ENCODE measurements at places on chromosomes 4 and X.

DNA sequence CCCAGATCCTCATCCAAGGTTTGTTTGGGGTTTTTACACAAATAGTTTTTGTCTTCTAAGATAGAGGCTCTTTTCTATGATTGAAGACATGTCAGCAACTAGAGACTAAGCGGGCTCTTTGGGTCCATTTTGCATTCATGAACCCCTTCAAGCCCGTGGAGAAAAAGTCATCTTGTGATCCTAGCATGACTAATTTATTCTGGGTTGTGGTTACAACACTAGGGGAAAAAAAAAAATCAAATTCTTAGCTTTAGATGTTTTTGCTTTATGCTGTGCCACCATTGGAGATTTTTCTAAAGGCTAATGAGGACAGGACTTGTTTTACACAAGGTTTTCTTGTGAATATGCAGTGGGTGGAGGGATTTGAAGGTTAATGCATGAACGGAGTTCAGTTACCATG, 440.0 kb downstream of the PCDH7 start:
- DNase-seq, result no peak

- no peak for DNase-seq
Observed at GRCh38 chr4:87060957-87061356, 126.1 kb downstream of the AFF1 start.

- peak; percentile 38 for DNase-seq
Observed at GRCh38 chr4:87009095-87009648, 74.4 kb downstream of the AFF1 start.

- DNase-seq, result no peak
Observed at GRCh38 chr4:150722908-150723362, 141.0 kb downstream of the MAB21L2 start.

DNA sequence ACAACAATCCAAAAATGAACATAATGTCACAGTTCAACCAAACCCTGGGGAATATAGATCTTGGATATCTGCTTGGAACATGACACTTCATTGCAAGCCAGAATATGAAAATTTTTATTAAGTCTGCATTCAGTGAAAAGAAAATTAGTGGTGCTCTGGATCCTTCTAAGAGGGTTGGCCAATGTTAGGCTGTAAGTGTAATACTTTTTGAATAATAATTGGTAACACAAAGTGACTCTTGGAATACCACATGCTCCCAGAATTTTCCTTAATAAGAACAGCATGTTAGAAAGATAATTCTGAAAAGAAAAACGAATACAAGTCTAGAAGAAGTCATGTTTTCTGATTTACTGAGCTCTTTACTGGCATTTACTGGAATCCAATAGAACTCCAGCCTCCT, 175.8 kb downstream of the RASL11B start:
- no peak for DNase-seq

DNA sequence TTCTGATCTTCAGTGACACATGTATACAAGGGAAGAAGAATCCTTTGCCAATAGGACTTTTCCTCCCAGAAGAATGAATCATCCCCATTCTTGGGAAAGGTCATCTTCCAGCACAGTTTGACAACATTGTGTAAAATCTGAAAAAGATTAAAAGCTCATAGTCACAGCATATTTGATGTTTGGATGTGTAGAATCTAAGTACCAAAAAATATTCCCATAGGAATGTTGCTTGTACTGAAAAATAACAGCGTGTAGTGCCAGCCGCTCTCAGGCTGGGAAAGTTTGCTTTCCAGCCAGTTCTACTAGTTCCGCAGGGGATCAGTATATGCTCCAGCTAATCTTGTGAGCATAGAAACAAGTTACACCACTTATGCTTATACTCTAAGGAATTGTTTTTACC, 74.7 kb upstream of the IL13RA1 start:
- DNase-seq, result no peak

GRCh38 chrX:33339219-33339618, 127.9 kb upstream of the DMD start:
- DNase-seq, result no peak

All from GM12865 (cell line).